ENCODE measurements at places on chromosomes 5 and 9. TPM values are rescaled to one million over a fixed set of nuclear protein-coding genes. Genes with fewer than 3 reads are reported as not detected.

Gene TNFSF15
- total RNA-seq = 0.50 TPM

Gene SPINK4
- total RNA-seq = not detected

Gene ALDH7A1
- total RNA-seq = 71.1 TPM

Gene TOR4A
- total RNA-seq = 48.3 TPM

Gene ZSWIM6
- 44.1 TPM for total RNA-seq
